Uterus (tissue), 4 donors: ENCODE measurements at places on chromosomes 2 and 18. TPM values are rescaled to one million over a fixed set of nuclear protein-coding genes. Genes with fewer than 3 reads are reported as not detected.

The TPO gene
- 4.4 TPM for total RNA-seq

The CNGA3 gene
- not detected for total RNA-seq

The ARL4C gene
- 15.6 TPM for total RNA-seq

The MBD5 gene
- total RNA-seq, result 77.9 TPM

The RUFY4 gene
- not detected for total RNA-seq

The HOXD12 gene
- 0.76 TPM for total RNA-seq

The ZNF385B gene
- not detected for total RNA-seq

The PTPN4 gene
- 35.6 TPM for total RNA-seq

The AQP4 gene
- 1.1 TPM for total RNA-seq

The PCBP1 gene
- 294 TPM for total RNA-seq

The RGPD4 gene
- total RNA-seq, result not detected

The AQP12A gene
- not detected for total RNA-seq

The CNDP1 gene
- total RNA-seq, result 0.24 TPM

The ATOH8 gene
- total RNA-seq, result 13.2 TPM

The SH2D6 gene
- total RNA-seq, result not detected

The TSN gene
- 72.8 TPM for total RNA-seq

The PROKR1 gene
- total RNA-seq, result not detected

The KCNG3 gene
- total RNA-seq, result 0.41 TPM

The GLI2 gene
- 3.6 TPM for total RNA-seq

The SOX11 gene
- total RNA-seq, result not detected

The GPR39 gene
- 53.2 TPM for total RNA-seq

The VWC2L gene
- not detected for total RNA-seq

The SLC30A3 gene
- total RNA-seq, result 0.35 TPM

The DCDC2C gene
- not detected for total RNA-seq

The CHST10 gene
- 0.88 TPM for total RNA-seq
